ENCODE measurements at places on chromosomes 3 and 15.

DNA sequence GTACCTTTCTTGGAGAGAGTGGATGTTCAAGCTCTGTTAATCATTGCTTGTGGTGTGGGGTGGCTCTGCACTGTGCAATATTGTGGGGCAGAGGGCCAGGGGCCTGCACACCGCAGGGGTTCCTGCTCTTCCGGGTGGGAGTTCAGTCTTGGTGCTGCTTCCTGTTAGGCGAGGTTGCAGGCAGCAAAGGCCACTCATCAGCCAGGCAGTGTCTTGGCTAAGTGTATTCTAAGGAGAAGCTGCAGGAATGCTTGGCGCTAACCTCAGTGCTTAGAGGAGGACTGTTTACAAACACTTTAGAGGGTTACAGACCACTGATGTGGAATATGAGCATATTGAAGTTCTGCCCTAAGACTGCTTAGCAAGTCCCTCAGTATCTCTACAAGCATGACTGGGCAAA lies 81.7 kb downstream of the CEP63 start:
- DNase-seq: no peak

- DNase-seq: no peak
Observed at GRCh38 chr3:126293370-126294082, 63.7 kb downstream of the KLF15 start.

- DNase-seq: no peak
Observed at GRCh38 chr15:69467636-69468035, 15.0 kb downstream of the RPLP1 start.

DNA sequence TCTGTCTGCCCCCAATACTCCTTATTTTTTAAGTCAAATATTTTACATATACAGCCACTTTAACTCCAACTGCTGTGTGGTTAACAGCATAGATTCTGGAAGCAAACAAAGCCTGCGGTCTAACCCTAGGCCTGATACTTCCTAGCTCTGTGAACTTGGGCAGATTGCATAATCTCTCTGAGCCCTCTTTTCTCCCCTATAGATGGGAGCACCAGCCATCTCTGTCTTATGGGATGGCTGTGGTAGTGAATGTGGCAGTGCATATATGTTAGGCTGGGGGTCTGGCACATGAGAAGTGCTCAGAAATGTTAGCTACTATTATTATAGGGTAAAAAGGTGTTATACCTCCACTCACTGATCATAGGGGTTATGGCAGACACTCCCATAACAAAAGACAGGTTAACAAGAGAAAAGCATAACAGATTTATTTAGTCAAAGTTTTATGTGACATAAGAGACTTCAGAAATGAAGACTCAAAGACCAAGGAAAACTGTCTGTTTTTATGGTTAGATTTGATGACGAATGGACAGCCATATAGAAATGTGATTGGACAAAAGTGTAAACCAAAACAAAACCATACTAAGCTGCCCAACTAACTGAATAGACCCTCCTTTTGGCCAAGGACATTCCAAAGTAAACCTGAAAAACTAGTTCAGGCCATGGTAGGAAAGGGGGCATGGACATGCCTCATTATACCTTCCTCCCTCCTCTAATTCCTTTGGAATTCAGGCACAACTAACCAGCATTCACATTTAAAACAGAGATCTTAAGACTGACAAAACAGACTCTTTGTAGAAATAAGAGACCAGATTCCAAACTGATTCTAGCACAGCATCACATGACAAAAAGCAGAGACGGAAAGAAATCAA lies 53.9 kb upstream of the DAZL start:
- DNase-seq: no peak

DNA sequence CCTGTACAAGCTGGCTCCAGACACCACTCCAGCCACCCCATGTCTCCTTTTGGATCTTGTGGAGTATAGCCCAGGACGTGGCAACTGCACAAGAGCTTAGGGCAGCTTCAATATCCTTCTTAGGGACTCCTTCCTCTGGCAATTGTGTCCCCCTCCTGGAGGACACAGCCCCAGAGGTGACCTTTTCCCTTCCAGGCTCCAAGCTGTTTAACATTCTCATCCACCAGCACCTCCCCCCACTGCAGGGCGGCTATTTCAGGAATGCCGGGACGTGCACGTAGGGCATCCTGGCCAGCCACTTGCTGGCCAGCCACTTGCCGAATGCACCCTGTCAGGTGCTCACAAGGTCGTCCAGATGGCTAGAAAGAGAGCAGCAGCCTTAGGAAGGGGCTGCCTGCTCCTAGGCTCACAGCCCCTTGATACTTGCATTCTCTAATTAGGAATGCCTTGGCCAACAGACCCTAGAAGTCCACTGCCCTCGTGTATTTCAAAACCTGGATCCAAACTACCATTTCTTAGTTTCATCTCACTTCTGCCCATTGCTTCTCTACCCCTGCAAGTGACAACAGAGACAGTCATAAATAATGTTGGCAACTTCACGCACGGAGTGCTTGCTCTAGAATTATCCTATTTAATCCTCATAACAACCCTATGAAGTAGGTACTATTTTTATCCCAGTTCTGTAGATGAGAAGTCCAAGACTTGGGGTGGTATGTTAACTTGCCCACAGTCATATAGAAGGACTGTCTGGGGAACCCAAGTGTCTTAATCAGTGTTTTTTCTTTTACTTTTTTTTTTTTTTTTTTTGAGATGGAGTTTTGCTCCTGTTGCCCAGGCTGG lies 24.5 kb upstream of the IDH2 start:
- DNase-seq: no peak

DNA sequence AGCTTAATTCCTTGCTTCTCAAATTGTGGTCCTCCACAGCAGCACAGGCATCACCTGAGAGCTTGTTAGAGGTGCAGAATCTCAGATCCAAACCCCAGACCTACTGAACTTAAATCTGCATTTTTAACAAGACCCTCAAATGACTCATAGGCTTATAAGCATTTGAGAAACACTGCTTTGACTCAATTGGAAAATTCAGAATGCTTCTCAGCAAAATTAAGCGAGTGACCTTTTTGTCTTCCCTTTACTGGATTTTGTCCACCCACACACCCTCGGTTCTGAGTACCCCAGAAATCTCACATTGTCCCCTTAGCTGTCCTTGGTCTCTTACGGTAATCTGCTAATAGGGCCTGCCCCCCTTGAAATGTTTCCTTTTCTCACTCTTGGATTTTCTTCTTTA lies 17.9 kb downstream of the CD80 start:
- no peak for DNase-seq

GRCh38 chr3:136932978-136933772 lies 24.6 kb upstream of the IL20RB start:
- DNase-seq: no peak

- DNase-seq: no peak
Observed at GRCh38 chr15:41789236-41789635, 15.0 kb downstream of the MAPKBP1 start.
